Lower leg skin (tissue), 4 donors: ENCODE measurements at places on chromosomes 13 and 19. TPM values are rescaled to one million over a fixed set of nuclear protein-coding genes. Genes with fewer than 3 reads are reported as not detected.

GRCh38 chr13:71320452-71320851 is 546.6 kb downstream of the DACH1 start:
- DNase-seq = no peak

- peak; percentile 22 for DNase-seq
Observed at GRCh38 chr19:42242069-42242511, 312 bp downstream of the GSK3A start.

DNA sequence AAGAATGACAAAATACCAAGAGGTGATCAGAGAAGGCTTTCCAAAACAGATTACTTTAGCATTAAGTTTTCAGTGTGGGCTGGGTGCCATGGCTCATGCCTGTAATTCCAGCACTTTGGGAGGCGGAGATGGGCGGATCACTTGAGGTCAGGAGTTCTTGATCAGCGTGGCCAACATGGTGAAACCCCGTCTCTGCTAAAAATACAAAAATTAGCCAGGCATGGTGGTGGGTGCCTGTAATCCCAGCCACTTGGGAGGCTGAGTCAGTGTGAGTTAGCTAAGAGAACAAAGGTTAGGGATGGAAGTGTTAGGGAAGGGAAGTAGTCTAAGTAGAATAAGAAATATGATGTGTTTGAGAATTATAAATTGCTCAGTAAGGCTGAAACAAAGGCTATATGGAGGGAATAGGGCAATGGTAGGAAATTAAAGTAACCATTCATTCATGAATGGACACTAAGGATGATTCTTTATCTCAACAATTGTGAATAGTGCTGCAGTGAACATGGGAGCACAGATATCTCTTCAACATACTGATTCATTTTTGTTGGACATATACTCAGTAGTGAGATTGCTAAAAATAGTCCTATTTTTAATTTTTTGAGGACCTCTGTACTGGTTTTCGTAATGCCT is 3.9 kb upstream of the RCBTB2 start:
- DNase-seq = no peak

DNA sequence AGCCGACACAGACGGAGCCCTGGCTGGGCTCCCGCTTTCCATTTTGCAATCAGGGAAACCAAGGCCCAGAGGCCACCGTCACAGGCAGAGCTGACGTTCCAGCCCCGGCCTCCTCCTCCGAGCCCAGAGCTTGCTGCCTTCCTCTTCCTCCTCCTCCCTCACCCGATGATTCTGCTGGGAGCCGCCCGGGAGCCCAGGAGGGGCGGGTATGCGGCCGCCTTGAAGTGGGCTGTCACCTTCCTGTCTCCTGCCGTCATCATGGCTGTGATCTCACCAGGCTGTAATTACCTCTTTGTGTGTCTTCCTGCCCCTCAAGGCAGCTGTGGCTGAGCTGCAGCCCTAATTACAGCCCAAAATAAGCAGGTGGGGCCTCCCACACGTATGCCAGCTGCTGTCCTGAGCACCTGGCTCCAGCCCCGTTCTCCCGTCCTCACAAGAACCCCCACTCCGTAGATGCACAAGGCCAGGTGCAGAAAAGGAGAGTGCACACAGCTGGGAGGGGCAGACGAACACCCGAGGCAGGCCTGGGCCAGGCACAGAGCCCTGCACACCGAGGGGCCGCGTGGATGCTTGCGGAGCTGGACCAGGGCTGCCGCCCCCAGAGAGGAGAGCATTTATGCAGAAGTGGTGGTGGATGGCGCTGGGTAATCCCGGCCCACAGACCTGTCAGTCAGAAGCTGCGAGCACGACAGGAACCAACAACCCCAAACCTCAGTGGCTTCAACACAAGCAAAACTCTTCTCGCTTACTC is 4.0 kb downstream of the TPGS1 start:
- DNase-seq = no peak

Gene KLK3
- 119 TPM for total RNA-seq
